ENCODE measurements at places on chromosomes 16 and 17. TPM values are rescaled to one million over a fixed set of nuclear protein-coding genes. Genes with fewer than 3 reads are reported as not detected.

Gene KDM6B
- 28.9 TPM for total RNA-seq

Gene ZG16
- total RNA-seq, result not detected

Gene ICAM2
- 0.35 TPM for total RNA-seq

DNA sequence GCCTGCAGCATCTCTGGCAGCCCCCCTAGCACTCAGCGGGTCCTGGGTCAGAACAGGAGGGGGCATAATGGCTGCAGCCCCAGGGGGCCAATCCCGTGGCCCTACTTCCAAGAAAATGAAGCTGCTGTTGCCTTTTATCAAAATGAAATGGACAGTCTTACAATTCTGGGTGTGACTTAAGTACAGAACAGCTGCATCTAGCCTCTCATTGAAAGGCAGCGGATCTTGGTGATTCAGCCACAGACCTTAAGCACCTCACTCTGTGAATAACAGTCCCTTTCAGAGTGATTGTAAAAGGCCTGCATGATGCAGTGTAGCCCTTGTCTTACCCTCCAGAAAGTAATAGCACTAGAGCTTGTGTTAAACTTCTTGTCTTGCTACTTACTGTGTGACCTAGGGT is 11.5 kb upstream of the UMOD start:
- no peak overlapping the region for H3K27ac ChIP-seq
- DNase-seq, result no peak
- H3K4me3 ChIP-seq, result no peak overlapping the region
- H3K4me1 ChIP-seq, result no peaks in the 10 kb centered on the region
- H3K36me3 ChIP-seq, result no peaks in the 10 kb centered on the region
- no peaks in the 10 kb centered on the region for H3K27me3 ChIP-seq

- DNase-seq, result peak; percentile 100
- H3K36me3 ChIP-seq, result no peaks in the 10 kb centered on the region
- no peak overlapping the region for H3K27ac ChIP-seq
Measured at GRCh38 chr17:76540381-76541300, 797 bp downstream of the PRCD start.

GRCh38 chr16:22324787-22325597 is 27.8 kb downstream of the POLR3E start:
- no peak overlapping the region for H3K27ac ChIP-seq
- no peak for DNase-seq
- H3K36me3 ChIP-seq, result peaks cover 65% of the 10 kb centered on the region
- H3K27me3 ChIP-seq, result no peaks in the 10 kb centered on the region

DNA sequence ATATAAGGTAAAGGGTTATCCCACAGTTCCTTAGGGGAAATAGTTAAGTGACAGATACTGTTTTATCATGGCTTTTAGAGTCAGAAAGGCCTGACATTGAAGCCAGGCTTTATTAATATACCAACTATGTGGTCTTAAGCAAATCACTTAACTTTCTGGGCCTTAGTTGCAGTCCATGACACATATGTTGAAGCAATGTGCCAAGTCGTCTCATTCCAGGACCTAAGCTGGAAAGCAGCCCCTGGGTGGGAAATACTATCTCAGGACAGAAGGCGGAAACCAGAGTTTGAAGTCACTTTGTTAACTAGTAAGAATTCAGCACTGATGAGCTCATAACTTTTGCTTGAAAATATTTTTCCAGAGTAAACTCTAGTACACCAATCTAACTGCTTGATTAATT is 80.0 kb downstream of the USP32 start:
- H3K4me1 ChIP-seq, result no peaks in the 10 kb centered on the region
- no peak overlapping the region for H3K27ac ChIP-seq
- 0 out of 2 replicates have a peak, but pooled peaks cover 5% of the 10 kb centered on the region for H3K36me3 ChIP-seq

DNA sequence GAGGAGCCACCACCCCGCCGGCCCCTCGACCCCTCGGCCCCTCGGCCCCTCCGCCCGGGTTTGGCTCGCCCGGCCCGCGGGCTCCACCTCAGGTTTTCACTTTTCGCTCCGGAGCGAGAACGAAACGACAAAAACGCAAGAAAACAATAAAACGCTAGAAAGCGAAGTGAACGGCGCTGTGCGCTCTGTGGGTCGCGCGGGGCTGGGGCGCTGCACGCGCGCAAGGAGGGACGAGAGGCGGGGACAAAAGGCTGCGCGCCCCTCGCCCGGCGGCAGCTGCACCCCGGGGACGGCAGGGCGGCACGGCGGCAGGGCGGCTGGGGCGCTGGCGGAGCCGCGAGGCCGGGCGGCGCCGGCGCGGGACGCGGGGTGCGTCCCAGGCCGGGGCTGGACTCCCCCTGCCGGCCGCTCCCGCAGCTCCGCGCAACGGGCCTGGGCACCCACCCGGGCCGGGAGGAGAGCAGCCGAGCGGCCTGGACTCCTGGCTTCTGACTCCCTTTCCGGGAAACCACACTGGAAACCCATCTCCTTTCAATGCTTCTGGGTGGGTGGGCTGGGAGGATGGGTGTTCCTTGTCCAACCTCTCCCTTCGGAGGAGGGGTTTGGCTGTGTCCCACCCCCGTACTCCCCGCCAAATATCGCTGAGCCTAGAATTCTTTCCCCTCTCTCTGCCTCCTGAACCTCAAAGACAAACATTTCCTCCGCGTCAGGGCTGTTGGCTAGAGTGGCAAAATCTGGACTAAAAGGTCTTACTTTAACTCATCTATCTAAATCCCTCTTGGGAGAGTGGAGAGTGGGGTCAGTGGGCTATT is 9.9 kb downstream of the TBX2 start:
- no peaks in the 10 kb centered on the region for H3K36me3 ChIP-seq
- H3K4me3 ChIP-seq, result peak overlapping the region; percentile 74
- peaks cover 2% of the 10 kb centered on the region for H3K4me1 ChIP-seq

DNA sequence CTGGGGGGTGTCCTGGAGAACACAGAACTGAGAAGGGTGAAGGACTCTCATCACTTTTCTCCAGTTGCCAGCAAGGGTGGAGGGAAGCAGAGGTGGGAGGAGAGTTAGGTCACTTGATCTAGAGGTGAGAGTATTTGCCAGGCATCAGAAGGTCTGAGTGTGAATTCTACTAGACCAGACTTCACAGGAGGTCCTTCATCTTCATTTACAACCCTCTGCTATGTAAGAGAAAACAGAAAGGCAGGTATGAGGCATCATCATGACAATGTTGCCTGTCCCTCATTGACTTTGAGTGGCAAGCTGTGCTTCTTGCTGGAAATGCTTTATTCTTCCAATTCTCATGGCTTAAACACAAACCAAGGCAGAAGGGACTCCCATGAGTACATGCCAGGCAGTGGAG is 45.9 kb upstream of the B4GALNT2 start:
- H3K4me1 ChIP-seq, result no peaks in the 10 kb centered on the region
- no peaks in the 10 kb centered on the region for H3K27me3 ChIP-seq
- H3K36me3 ChIP-seq, result no peaks in the 10 kb centered on the region
- H3K4me3 ChIP-seq, result no peak overlapping the region
- DNase-seq, result no peak

DNA sequence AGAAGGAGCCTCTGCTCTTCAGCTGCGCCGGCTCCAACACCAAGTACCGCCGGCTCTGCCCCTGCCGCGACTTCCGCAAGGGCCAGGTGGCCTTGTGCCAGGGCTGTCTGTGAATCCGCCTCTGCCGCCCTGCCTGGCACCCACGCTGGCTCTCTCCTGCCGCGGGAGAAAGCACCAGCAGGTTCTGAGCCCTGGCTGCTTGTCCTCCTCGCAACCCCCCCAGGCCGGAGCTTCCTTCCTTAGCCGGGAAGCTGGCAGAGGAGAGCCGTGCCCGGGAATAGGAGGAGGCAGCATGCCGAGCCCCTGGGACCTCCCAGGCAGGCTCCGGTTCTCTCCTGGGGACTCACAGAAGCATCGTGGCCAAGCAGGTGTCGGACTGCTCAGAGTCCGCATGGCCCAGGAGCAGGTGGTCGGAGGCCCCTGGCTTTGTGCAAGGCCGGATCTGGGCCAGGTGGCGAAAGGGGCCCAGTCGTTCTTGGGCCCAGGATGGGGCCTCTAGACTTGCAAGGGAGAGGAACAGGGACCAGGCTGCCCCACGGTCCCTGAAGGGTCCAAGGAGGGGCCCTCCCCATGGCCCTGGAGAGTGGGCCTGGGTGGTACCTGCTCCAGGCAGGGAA is 80.6 kb downstream of the MGAT5B start:
- H3K4me3 ChIP-seq, result no peak overlapping the region
- H3K27ac ChIP-seq, result no peak overlapping the region

DNA sequence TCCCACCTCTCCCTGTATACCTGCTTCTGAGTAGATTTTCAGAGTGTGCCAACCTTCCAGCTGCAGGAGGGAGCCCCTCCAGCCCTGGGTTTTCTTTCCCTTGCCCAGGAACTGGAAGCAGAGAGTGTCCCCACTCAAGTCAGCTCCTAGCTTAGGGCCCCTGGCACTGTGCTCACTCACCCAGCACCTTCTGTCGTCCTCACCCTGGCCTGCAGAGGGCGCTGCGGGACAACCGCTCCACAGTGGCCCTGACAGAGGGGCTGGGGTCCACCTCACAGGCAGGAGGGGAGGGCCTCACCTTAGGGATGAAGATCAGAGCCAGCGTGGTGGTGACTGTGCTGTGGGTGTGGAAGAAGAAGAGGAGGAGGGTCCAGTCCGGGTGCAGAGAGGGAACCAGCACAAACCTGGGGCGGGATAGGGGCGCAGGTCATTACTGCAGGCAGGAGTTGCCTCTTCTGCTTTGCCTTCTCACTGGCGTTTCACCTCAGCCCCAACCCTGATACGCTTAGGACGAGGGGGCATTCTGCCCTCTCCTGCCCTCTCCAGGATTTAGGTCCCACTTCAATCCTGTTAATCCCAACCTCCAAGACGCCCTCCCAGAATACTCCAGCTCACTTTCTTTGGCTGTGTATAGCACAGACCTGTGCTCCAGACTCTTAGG is 10.0 kb downstream of the GPR179 start:
- H3K27ac ChIP-seq, result no peak overlapping the region
- peak; percentile 93 for DNase-seq
- no peaks in the 10 kb centered on the region for H3K36me3 ChIP-seq
- no peaks in the 10 kb centered on the region for H3K27me3 ChIP-seq
- no peak overlapping the region for H3K4me3 ChIP-seq

DNA sequence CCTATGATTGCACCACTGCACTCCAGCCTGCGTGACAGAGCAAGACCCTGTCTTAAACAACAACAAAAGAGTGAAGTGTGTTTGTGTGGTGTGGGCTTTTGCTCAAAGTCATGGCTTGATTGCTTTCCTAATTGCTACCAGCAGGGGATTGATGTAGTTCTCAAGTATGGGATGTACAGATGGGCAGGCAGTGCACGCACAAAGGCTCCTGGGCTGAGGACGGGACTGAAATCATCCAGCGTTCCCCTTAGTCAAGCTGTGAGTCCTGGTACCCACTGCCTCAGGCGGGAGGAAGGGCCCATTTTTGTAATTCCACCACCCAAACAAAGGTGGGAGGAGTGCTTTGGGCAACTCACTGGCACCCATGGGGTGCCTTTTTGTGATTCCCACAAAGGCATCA is 47.3 kb downstream of the GDE1 start:
- H3K36me3 ChIP-seq, result no peaks in the 10 kb centered on the region
- H3K27me3 ChIP-seq, result no peaks in the 10 kb centered on the region
- H3K27ac ChIP-seq, result no peak overlapping the region
- no peaks in the 10 kb centered on the region for H3K4me1 ChIP-seq
- no peak overlapping the region for H3K4me3 ChIP-seq

DNA sequence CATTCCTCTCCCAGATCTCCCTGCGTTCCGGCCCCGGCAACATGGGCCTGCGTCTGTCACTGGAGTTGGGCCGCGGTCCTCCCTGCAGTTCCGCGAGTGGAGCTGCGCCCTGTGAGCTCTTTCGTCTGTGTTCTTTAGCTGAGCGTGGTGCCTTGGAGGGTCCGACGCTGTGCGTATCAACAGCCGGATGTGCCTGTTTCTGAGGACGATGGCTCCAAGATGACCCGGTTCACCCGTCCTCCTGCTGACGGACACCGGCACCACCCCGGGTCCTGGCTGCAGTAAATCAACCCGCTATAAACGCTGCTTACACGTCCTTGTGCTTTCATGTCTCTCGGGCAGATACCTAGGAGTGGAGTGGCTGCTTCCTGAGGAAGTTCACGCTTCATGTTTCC is 44.8 kb upstream of the GNG13 start:
- DNase-seq, result no peak
- H3K36me3 ChIP-seq, result peaks cover 9% of the 10 kb centered on the region
- no peak overlapping the region for H3K4me3 ChIP-seq
- no peaks in the 10 kb centered on the region for H3K4me1 ChIP-seq
- no peaks in the 10 kb centered on the region for H3K27me3 ChIP-seq

DNA sequence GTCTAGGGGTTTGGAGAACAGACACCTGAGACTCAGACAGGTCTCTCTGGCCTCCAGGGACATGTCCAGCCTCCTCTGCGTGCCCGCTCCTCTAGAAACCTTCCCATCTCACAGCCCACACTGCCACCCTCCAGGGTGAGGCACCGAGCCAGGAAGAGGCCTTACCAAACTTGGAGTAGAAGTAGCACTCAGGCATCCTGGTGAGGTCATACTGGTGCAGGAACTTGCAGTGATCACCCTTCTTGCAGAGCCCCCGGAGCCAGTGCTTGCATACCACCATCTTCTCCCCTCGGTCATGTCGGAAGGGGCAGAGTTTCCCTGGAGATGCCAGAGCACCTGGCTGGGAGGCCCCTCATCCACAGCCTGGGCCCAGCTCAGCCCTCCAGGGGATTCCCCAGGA is 4.2 kb downstream of the CPSF4L start:
- no peak for DNase-seq
- H3K4me1 ChIP-seq, result no peaks in the 10 kb centered on the region
- H3K36me3 ChIP-seq, result no peaks in the 10 kb centered on the region
- no peak overlapping the region for H3K4me3 ChIP-seq
- H3K27me3 ChIP-seq, result no peaks in the 10 kb centered on the region
- no peak overlapping the region for H3K27ac ChIP-seq

GRCh38 chr17:48527547-48527932 is 3.3 kb downstream of the HOXB1 start:
- no peaks in the 10 kb centered on the region for H3K36me3 ChIP-seq
- H3K4me1 ChIP-seq, result peaks cover 8% of the 10 kb centered on the region
- H3K27ac ChIP-seq, result no peak overlapping the region
- H3K4me3 ChIP-seq, result peak overlapping the region; percentile 73
- H3K27me3 ChIP-seq, result peaks cover 79% of the 10 kb centered on the region
- DNase-seq, result no peak

DNA sequence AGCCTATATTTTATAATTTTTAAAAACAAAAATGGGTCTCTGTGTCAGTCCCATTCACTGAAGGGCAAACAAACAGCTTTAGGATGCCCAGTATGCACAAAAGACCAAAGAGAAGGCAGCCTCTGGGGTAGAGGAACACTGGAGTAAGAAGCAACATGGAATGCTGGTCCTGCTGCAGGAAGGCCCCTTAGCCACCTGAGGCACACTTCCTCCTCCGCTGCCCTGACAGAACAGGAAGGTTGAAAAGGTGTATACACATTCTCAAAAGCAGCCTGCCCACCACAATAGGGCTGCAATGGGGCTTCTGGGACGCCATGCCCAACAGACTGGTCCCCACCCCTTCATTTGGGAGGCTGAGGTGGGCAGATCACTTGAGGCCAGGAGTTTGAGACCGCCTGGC is 19.5 kb downstream of the TOM1L2 start:
- no peaks in the 10 kb centered on the region for H3K27me3 ChIP-seq
- H3K36me3 ChIP-seq, result no peaks in the 10 kb centered on the region
- no peaks in the 10 kb centered on the region for H3K4me1 ChIP-seq
- no peak overlapping the region for H3K4me3 ChIP-seq
- no peak overlapping the region for H3K27ac ChIP-seq

DNA sequence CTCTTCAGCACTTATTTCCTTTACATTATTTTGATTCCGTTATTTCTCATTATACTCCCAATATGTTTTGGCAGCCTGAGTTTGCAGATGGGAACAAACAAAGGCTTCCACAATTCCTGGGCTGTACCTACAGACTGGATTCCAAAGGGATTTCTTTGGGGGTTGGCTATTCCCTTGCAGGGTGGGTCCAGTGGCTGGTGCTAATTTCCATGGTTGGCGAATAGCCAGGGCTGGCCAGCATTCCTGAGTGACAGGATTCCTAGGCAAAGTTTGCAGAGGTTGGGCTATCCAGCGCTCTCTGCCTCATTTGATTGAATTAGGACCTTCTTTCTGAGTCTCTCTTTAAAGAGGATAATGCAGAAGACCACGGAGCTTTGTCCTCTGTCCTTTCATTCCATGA is 207.4 kb downstream of the MAF start:
- H3K4me3 ChIP-seq, result no peak overlapping the region
- H3K36me3 ChIP-seq, result peaks cover 3% of the 10 kb centered on the region
- no peaks in the 10 kb centered on the region for H3K27me3 ChIP-seq
- H3K4me1 ChIP-seq, result no peaks in the 10 kb centered on the region

Measured in H9 (cell line).